Bone marrow (tissue), 2 donors: ENCODE measurements at places on chromosomes 3 and 15.

DNA sequence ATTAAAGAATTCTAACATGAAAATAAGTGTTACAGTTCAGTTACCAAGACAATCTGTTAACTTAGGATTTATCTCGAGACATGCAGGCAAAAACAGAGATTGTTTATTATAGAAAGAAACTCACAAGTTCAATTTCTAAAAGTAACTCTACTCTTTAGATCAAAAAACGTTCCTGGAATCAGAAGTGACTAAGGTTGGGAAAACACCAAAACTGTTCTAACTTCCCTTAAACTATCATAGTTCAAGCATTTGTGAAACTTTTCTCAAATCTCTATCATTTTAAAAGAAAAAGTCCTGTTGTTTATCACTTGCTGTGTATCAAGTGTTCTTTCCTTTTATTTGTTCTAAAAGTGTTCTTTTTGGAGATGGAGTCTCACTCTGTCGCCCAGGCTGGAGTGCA, 8.7 kb downstream of the WDR82 start:
- no peak for DNase-seq

DNA sequence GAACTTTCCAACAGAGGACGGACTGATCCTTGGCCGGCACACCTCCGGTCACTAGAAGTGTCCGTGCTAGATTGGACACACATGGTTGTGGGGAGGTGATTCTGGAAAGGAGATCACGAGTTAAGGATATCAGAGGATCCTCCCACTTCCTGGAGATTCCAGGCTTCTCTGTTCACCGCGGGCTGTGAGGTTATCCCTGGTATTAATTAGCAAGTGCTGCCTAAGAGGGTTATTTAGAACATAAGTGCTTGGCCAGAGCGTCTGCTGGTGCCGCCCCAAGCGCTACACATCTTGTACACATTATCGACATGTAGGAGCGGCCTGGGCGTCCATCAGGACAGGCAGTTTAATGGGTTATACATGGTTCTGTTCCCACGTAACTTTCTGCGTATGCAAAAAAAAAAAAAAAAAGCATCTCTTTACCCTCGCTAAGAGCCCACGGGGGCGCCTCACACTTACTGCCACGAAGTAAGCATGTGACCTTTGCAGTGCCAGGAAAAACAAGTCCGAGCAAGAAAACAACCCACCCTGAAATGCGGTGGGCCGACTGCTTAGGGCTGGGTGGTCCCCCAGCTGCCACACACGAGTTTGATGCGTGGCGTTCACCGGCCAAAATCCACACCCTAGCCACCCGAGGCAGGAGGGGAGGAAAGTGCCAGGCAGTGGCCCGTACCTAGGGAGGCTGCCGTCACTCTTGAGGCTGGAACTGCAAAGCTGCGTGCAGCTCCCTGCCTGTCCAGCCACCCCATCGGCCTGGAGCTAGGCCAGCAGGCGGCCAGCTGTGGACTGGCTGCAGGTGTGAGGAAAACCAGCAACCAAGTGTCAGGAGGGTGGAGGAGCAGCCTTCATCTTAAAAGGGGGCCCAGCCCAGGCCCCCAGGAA, 78.0 kb downstream of the CPN2 start:
- no peak for DNase-seq

DNA sequence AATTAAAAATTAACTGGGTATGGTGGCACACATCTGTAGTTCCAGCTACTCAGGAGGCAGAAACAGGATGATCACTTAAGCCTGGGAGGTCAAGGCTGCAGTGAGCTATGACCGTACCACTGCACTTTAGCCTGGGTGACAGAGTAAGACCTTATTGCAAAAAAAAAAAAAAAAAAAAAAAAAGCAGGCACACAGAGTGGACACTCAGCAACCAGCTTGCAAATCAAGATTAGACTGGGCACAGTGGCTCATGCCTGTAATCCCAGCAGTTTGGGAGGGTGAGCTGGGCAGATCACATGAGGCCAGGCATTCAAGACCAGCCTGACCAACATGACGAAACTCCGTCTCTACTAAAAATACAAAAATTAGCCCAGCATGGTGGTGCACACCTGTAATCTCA, 5.4 kb downstream of the CLN6 start:
- DNase-seq = no peak

- DNase-seq = no peak
Observed at GRCh38 chr15:36426691-36427090, 152.7 kb upstream of the CDIN1 start.

GRCh38 chr3:97670952-97671351, 93.6 kb upstream of the ARL6 start:
- DNase-seq = no peak

GRCh38 chr15:85164841-85165466, 183.3 kb downstream of the PDE8A start:
- DNase-seq = no peak

- peak; percentile 66 for DNase-seq
Observed at GRCh38 chr15:49190586-49190985, 20.5 kb downstream of the GALK2 start.

GRCh38 chr3:147574621-147575020, 165.5 kb downstream of the ZIC1 start:
- DNase-seq = no peak

GRCh38 chr15:67512140-67512539, 8.8 kb upstream of the C15orf61 start:
- DNase-seq = no peak

DNA sequence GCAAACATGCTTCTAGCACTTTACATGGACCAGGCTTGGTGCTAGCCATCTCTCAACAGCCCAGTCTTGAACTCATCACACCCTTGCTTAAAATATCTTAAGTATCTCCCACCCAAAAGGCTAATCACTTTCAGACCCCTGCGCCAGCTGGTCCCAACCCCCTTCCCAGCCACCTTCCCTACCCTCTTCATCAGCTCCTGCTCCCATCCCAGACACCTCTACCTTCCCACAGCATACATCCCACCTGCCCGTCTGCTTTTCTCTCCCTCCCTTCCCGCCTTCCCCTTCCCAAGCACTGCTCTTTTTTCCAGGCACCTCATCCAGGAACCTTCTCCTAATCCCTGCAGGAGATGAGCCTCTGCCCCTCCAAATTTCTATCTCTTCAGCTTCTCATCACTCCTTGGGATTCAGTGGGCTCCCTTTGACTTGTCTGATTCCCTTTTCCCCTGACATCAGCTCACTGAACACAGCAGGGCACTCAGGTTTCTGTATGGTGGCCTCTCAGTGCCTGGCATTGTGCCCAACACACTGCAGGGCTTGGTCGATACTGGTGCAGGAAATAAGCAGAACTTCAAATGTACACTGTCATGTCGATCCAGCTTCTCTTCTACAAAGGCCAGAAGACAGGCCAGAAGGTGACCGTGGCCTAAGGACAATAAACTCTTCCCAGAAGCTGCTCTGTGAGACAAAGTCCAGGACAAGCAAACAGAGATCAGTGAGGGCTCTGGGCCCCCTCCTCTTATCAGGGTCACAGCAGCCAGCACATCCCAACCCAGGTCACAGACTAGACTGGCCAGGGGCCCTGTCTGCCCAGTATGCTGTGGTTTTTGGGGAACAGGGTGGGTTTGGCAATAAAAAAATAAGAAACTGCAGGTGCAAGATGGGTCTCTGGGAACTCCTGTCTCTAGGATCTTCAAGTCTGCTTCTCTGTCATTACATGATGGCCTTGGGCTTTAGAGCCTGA, 2.2 kb upstream of the ITIH1 start:
- DNase-seq = no peak

- no peak for DNase-seq
Observed at GRCh38 chr3:46900007-46900292, 22.4 kb downstream of the PTH1R start.

GRCh38 chr3:176951144-176951543, 246.1 kb downstream of the TBL1XR1 start:
- no peak for DNase-seq
